ENCODE measurements at places on chromosomes 5 and 9.

- no peak for DNase-seq
Observed at GRCh38 chr5:169132302-169132660, 168.7 kb downstream of the SLIT3 start.

DNA sequence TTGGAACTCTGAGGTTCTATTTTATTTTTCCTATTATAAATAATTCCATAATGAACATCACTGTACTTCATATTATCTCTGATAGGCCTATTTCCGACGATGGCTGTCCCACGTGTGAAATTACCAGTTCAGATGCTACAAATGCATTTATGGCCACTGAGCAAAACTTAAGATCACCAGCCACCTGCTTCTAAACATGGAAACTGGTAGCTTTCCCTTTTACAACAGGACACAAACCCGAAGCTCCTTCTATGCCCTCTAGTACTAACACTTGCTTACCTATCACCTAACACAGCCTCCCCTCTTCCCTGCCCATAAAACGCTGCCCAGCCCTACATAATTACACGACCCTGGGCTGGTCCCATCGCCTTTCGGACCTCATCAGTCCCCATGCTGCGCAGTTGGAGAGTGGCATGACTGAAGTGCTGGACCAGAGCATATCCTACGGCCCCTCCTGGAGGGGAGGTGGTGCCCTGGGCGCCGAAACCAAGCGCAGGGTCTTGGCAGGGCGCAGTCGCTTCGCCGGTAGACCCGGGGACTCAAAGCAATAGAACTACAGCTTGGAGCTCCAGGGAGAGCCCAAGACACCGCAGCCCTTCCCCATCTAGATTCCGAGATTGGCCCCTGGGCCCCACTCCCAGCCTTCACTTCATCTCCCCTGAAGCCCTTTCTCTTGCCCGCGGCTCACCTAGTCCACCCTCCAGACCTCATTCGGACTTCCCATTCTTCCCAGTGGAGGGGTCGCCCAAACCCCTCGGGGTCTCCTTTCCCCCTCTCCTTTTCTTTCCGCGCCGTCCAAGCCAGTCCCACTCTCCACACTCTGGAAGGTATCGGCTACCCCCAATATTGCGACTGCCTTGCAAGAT is 1.0 kb upstream of the SAP30L start:
- no peak for DNase-seq

GRCh38 chr5:64437496-64437895 is 68.3 kb upstream of the RGS7BP start:
- no peak for DNase-seq

DNA sequence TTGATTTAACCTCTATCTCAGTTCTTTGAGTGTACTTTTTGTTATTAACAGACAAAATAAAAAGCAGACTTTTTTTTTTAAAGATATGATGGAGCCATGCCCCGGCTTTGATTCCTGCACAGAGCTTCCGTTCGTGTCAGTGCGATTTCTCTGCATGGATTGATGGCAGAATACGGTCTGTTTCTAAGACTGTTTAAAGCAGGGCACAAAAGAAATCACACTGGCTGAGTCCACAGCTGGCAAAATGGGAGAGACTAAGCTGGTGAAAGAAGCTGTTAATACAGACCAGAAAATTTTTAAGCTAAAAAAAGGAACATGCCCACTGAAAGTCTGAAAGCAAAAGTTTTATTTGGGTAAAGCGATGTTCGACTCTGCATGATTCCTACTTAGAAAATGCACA is 501.4 kb upstream of the WWC1 start:
- no peak for DNase-seq

- DNase-seq, result no peak
Observed at GRCh38 chr5:160937570-160937969, 85.6 kb upstream of the ATP10B start.

DNA sequence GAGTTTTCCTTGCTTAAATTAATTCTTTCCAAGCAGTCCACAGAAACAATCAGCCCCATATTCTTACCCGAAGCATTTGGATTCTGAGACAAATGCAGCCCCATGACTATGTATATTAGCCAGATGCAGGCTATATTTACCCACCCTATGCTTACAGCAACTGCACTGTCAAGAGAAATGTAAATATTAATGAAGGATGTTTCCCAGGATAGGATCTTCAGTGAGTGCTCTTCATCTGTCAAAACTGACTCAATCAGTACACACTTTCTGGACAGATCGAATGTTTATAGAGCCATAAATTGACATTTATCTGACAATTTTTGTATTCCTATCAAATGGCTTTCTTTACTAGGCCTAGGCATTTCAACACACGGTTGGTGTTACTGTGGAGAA is 725.3 kb upstream of the SEMA6A start:
- no peak for DNase-seq
